A549 treated with ZK216348 at 1 μM for 4 hours (cell line): ENCODE measurements at places on chromosomes 5 and 9. TPM values are rescaled to one million over a fixed set of nuclear protein-coding genes. Genes with fewer than 3 reads are reported as not detected.

SGCD gene
- total RNA-seq, result 3.7 to 6.3 TPM (median 4.3 TPM) in 5 replicates

HEXB gene
- total RNA-seq, result 107 to 133 TPM (median 113 TPM) in 5 replicates

RASGRF2 gene
- 1.6 to 2.3 TPM (median 2.0 TPM) in 5 replicates for total RNA-seq

HRCT1 gene
- total RNA-seq, result 0.18 to 0.61 TPM (median 0.26 TPM) in 4 of 5 replicates, not detected in the other

ANP32B gene
- total RNA-seq, result 299 to 372 TPM (median 318 TPM) in 5 replicates

PCDHA12 gene
- 2.1 to 3.6 TPM (median 2.7 TPM) in 5 replicates for total RNA-seq

GLE1 gene
- 29.1 to 33.7 TPM (median 30.7 TPM) in 5 replicates for total RNA-seq

DCTN4 gene
- 16.4 to 21.4 TPM (median 18.3 TPM) in 5 replicates for total RNA-seq
